ENCODE measurements at places on chromosomes 7 and 10. TPM values are rescaled to one million over a fixed set of nuclear protein-coding genes. Genes with fewer than 3 reads are reported as not detected.

The GIMAP6 gene
- total RNA-seq: under 0.01 TPM

The HMX3 gene
- not detected for total RNA-seq

The LIPJ gene
- 0.26 TPM for total RNA-seq

The TTYH3 gene
- 19.7 TPM for total RNA-seq

The RSPH10B gene
- total RNA-seq: 0.66 TPM

The CTAGE4 gene
- total RNA-seq: 0.17 TPM

The TSPAN33 gene
- 0.17 TPM for total RNA-seq

The GCK gene
- 1.7 TPM for total RNA-seq

The CCL26 gene
- 1.3 TPM for total RNA-seq

The EFCAB10 gene
- not detected for total RNA-seq
